ENCODE measurements at places on chromosomes 5 and 9.

DNA sequence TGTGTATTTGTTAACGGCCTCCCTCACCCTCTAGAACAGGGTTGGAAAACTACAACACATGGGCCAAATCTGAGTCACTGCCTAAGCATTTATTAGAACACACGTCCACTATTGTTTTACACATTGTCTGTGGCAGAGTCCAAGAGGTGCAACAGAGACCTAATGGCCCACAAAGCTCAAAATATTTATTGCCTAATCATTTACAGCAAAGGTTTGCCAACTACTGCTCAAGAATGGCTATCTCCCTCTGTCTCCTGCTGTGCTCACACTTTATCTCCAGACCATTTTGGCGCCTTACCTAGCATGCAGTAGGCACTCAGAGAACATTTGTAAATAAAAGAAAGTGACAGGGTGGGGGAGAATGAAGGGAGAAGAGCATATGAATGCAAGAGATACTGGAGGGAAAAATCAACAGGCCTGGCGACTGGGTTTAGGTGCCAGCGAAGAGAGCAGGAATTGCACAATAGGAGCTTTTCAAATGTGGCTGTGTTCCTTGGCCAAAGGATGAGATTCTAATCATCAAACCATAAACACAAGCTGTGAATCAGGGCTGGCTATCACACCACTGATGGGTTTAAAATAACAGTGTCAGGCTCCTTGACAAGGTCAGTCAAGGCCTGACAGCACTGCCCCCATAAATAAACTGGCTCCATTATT lies 80.3 kb downstream of the EPB41L4A start:
- no peak for DNase-seq

DNA sequence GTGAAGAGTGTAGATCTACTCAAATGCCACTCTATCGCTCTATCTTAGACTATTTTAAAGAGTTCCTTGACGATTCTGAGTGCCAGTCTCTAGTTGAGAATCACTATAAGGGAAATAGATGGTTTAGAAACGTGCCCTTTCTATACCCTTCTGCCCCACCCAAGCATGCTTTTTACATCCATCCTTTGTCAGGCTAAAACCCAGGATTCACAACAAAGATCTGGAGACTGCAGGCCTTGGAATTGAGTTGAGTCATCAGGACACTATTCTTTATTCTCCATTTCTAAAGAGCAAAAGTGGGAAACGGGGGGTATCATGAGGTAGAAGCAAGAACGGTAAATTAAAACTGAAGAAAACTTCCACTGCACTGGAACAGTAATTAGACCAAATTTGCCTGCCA lies 48.7 kb downstream of the ELAVL2 start:
- no peak for DNase-seq

- no peak for DNase-seq
Measured at GRCh38 chr9:88782931-88783710, 208.1 kb upstream of the S1PR3 start.

DNA sequence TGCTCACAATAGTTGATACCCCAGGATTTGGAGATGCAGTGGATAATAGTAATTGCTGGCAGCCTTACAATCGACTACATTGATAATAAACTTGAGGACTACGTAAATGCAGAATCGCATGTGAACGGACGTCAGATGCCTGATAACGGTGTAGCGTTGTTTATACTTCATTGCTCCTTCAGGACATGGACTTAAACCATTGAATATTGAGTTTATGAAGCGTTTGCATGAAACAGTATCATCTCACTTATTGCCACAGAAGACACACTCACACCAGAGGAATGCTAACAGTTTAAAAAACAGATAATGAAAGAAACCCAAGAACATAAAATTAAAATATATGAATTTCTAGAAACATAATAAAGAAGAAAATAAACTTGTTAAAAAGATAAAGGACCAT lies 101.6 kb downstream of the GABBR2 start:
- DNase-seq: no peak

DNA sequence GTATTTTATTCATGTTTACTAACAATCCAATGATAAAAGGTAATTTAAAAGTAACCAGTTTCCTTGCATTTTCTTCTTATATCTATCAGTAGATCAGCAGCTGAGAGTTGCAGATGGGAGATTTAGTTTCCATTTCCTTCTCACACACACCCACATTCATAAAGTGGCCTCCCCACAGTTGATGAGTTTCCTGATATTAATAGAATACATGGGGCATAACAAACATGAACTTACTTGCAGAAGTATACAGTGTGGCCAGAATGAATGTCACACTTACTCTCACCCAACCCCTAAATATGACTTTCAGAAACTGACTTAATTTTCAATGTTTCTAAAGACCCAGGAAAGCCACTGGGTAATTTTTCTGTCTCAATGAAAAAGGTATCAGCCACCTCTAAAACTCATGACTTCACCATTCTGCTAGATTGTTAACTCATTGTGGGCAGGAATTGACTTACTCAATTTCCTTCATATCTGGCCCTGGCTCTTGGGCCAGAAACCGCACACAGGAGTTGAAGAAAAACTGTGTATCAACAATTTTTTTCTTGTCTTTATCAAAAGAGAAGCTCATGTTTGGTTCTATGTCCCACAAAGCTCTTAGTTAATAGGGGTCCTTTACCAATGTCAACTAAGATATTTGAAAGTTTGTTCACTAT lies 63.5 kb upstream of the OSMR start:
- no peak for DNase-seq

GRCh38 chr5:148179234-148179824 lies 11.0 kb downstream of the SPINK14 start:
- no peak for DNase-seq

- no peak for DNase-seq
Measured at GRCh38 chr9:115606838-115607237, 488.9 kb upstream of the TNC start.

- DNase-seq: no peak
Measured at GRCh38 chr5:82158755-82159413, 119.3 kb downstream of the RPS23 start.

- DNase-seq: no peak
Measured at GRCh38 chr5:111863801-111864200, 106.8 kb upstream of the NREP start.

- no peak for DNase-seq
Measured at GRCh38 chr9:132059361-132059760, 20.3 kb downstream of the MED27 start.

DNA sequence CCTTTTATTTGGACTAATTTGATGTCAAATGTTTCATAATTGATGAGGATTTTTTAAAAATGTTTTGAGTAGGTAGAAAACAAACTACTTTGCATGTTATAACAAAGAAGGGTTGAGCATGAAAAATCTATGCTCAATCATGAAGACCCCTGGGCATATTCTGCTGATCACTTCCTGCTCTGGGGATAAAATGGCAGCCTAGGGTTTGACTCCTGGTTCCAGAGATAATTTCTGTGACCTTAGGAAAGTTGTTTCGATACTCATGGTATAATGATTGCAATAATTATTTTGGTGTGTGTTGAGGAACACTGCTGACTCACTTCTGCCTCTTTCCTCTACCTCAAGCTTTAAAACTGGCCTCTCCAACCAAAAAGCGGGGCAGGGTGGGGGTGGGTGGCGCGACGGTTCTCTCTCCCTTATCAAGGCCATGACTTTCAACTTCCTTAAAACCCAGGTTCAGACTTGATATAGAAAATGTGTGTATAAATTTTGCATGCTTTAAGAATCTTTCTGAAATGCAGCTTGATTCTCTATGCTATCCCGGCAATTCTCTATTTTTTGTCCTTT lies 6.0 kb upstream of the PIP5K1B start:
- DNase-seq: no peak

DNA sequence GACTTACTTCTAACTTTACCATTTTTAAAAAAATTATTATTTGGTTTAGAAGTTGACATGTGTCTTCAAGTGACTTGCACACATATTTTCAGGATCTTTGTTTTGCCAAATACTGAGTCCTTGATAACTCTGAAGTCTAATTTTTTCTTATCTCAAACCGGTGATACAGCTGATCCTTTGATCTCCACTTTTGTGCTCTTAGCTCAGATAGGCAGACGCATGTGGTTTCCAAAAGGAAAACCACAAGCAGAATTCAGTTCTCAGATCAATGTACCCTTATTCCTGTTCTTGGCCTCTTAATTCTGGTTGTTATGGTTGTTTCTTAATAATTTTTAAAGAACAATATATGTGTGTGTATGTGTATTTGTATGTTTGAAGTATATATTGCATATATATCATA lies 238.3 kb upstream of the EDIL3 start:
- DNase-seq: no peak

- no peak for DNase-seq
Measured at GRCh38 chr5:2251751-2252150, 369.0 kb upstream of the IRX4 start.

- no peak for DNase-seq
Measured at GRCh38 chr5:143019157-143019556, 249.0 kb downstream of the ARHGAP26 start.

GRCh38 chr5:116401576-116401975 lies 173.0 kb downstream of the SEMA6A start:
- no peak for DNase-seq

GRCh38 chr9:30928045-30928444 lies 1456.4 kb upstream of the ACO1 start:
- no peak for DNase-seq

GRCh38 chr5:34038390-34038789 lies 4.6 kb downstream of the C1QTNF3 start:
- no peak for DNase-seq

GRCh38 chr9:4842734-4843133 lies 50.0 kb downstream of the RCL1 start:
- no peak for DNase-seq

DNA sequence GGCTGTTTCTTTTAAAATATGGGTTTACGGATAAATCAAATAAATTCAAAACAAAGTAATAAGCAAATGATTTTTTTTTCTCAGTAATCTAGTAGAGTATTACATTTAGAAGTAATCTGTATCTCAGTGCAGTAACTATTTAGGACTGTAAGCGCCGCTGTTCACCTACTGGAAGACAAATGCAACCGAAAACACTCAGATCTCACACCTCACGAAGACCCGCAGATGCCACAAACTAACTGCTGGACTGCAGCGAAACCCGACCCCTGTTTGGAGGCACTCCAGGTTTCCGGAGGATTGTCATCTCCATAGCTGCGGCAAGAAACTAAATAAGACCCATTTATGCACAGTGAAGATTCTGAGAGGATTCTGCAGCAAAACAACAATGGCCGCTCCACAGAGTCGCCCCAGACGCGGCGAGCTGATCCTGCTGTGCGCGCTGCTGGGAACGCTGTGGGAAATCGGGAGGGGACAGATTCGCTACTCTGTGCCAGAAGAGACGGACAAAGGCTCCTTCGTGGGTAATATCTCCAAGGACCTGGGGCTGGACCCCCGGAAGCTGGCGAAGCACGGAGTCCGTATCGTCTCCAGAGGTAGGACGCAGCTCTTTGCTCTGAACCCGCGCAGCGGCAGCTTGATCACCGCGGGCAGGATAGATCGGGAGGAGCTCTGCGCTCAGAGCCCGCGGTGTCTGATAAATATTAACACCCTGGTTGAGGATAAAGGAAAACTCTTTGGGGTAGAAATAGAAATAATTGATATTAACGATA lies at the start of gene PCDHGA8:
Gene PCDHGA8 (plus strand): TSS at position 205 of the 770 bp plus-strand sequence. CDS start 181 bp downstream, at position 386.
- DNase-seq: no peak

- DNase-seq: no peak
Measured at GRCh38 chr9:136729144-136729543, 13.6 kb downstream of the LCN10 start.

- no peak for DNase-seq
Measured at GRCh38 chr9:68416936-68417564, 60.6 kb downstream of the PGM5 start.

DNA sequence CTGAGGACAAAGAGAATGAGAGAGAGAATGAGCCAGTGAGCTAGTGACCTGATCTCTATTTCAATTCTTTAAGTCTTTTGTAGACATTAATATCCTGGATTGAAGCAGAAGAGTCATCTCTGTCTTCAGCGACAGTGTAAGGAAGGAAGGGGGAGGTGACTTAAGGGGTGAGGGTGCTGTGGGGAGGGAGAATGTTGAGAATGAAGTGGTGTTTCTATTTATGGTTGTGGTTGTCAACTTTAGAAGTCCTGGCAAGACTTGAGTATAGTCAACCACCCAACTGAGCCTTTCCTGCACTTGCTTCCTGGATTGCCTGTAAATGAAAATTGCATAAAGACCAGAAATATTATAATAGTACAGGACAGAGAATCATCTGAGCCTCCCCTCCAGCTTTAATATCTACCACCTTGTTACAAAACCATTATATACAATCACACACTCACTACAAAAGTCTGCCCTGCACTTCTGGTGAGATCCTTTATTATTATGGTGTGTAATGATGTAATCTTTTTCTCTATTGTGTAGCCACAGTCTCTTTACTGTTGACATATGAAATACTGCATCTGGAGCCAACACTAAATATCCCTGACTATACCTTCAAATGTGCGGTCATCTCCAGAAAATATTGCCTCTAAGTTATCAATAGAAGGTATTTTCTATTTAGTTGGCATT lies 91.7 kb downstream of the NTRK2 start:
- DNase-seq: no peak

DNA sequence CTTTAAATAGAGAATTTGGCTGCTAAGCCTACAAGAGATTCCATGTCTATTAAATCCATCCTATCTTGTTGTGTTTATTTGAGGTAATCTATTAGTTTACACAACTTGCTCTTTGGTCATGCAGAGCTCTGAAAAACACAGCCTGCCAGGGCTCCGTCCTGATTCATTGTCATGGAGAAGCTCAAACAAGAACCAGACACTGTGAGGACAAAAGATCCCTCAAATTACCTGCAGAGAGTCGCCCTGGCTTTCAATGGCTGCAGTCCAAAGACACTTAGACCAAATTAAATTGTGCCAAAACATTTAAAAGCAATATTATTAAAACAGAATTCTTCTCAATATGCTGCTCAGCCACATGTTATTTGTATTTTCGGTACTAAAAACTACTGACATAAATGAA lies 60.1 kb downstream of the CDH18 start:
- no peak for DNase-seq

- no peak for DNase-seq
Measured at GRCh38 chr5:59351076-59351794, 542.3 kb downstream of the PDE4D start.

GRCh38 chr5:102388235-102388634 lies 92.2 kb upstream of the SLCO4C1 start:
- DNase-seq: no peak

DNA sequence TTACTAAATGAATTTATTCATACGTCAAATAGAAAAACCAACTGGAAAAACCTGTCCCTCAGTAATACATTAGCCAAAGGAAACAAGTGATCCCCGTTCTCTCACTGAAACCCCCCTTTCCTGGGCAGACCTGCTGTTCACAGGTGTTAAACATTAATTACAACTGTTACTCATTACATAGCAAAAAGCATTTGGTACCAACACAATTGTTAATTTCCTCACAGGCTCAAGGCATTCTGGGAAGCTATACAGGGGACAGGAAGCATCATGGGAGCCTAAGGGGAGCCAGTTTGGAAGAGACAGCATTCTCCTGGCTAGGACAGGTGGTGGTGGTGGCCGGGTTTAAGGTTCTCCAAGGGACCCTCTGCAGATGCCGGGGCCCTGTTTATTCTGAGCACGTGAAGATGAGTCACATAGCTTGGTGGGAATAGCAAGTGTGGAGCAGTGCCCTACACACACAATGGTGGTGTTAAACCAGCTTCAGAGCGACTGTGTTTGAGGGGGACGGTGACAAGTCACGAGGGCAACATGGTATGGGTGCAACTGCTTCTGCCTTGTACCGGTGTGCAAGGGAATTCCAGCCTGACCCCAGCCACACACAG lies 62.6 kb upstream of the SLC25A51 start:
- no peak for DNase-seq
